ENCODE measurements at places on chromosomes 7 and 10. TPM values are rescaled to one million over a fixed set of nuclear protein-coding genes. Genes with fewer than 3 reads are reported as not detected.

DNA sequence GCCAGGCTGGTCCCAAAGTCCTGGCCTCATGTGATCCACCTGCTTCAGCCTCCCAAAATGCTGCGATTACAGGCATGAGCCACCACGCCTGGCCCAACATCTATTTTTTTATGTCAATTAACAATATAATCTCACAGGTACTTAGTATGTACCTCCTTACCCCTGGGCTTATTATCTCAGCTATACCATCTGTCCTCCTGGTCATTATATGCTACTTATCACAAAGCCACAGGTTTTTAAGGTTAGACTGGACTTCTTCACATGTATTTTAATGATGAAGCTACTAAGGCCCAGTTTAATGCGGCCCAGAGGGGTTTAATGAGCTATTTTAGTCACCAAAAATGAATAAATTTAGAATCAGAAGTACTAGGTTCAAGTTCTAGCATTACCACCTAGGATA is 3.4 kb downstream of the NSUN6 start:
- DNase-seq, result no peak

- DNase-seq, result no peak
These were observed 68.6 kb upstream of the CACUL1 start for GRCh38 chr10:118823256-118823907.

DNA sequence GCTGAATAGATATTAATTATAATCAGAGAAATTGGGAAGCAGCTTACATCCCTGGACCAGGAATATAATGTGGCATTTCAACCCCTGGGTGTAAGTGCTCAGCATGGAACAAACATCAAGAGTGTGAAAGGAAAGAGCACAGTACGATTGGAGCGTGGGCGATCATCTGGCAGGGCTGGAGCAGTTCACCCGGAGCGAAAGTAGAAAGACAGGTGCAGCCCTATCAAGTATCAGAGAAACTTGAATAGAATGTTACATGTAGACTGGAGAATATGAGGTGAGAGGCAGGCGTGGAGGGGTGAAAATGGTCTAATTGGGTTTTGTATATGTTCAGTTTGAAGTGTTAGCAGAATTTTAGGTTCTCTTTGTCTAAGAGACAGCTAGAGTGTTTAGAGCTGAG is 303.0 kb downstream of the MDFIC start:
- DNase-seq, result no peak

- DNase-seq, result no peak
These were observed 10.6 kb upstream of the TSPAN14 start for GRCh38 chr10:80443531-80443974.

DNA sequence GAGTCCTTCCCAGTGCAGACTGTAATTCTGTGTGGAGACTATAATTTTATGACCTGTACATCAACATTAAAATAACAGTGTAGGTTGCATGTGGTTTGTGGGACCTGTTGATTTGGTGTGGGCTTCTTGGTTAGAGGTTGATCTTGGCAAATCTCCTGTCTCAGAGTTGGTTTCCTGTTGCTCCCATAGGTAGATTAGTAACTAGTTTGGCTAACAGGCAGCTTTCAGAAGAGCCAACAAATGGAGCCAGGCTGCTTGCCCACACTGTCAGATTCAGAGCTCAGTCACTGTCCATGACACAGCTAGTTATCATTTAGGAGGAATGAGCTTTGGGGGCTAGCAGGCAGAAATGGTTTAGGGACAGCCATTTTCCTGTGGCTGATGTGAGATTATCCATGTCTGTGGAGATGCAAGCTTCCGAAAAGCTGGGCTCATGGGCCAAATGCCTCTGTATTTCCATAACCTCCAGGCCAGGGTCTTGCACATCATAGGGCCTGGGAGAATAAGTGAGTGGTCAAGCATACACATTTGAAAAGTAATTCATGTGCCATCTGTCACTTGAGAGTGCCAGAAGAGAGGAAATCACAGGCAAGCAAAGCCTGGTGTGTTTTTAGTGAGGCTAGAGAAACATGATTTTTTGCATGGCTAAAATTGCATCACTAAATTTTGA is 33.4 kb downstream of the CCM2 start:
- DNase-seq, result no peak

DNA sequence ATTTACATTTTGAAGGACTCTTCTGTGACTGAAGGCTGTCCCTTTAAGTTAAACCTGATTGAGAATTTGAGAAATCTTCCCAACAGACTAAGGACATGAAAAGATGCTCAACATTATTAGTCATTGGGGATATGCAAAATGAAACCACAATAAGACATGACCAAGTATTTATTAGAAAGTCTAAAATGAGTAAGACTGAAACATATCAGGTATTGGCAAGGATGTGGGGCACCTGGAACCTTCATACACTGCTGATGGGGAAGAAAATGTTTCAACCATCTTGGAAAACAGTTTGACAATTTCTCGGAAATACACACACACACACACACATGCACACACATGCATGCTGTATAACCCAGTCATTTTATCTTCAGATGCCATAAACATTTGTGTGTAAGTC is 132.1 kb upstream of the CDK6 start:
- no peak for DNase-seq

DNA sequence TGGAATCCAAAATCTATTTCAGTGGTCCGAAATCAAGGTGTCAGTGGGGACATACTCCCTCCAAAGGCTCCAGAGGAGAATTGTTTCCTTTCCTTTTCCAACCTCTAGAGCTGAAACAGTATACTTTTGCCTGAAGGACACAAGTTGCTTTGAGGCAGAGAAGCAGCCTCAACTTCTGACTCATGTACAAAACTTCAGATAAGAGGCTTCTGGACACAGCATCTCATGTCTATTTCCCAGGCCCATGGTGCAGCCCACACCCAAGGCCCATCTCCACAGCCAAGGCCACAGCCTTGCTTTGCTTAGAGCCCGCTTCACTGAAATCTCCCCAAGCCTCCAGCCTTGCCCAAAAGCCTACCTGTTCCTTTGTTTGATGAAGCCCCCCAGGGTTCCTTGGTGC is 68.9 kb downstream of the ZNF467 start:
- DNase-seq, result no peak

DNA sequence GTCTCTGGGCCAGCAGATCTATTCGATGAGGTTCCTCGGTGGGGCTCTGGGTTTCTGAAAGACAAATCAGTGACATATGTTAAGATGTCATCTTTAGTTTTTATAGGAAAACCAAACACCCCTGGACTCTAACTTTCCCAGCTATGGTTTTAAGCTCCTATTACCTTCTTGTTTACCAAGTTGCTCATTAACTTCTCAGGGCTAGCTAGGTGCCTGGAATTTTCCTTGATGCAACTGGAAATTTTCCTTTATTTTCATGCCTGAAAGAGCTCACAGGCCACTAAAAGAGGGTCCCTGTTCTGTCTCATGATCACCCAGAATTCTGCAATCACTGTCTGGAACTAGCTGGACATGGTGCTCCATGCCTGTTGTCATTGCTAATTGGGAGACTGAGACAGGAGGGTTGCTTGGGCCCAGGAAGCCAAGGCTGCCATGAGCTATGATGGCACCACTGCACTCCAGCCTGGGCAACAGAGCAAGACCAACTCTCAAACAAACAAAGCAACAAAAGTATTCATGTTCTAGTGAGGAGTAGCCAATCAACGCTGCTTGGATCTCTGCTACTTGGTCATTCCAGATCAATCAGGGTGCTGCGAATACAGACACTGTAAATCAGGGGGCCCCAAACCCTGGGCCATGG is 1173.5 kb upstream of the AUTS2 start:
- DNase-seq, result no peak

DNA sequence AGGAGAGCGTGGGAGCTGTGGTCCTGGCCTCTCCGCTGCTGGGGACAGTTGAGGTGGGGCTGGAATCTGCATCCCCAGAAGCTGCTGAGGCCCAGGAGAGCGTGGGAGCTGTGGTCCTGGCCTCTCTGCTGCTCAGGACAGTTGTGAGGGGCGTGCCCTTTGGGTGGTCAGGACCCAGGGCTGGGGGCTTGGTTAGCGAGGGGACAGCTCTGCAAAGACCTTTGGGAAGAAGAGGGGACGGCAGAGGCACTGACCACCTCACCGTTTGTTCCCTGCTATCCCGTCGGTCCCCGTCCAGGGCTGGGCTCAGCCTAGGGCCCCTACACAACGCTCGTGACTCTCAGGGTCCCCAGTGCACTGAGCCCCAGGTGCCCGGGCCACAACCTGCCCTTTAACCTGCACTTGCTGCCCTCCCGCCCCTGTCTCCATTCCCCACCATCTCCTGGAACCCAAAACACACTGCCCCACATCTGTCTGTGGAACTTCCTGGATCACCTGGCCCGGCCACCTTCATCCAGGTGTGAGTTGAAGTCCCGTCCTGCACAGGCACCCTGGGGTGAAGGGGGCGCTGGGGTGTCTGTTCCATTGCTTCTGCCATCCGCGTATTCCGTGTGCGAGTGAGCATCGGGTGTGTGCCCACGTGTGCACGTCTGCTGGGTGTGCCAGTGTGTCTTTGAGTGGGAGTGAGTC is 14.1 kb downstream of the FOXL3 start:
- DNase-seq, result no peak

DNA sequence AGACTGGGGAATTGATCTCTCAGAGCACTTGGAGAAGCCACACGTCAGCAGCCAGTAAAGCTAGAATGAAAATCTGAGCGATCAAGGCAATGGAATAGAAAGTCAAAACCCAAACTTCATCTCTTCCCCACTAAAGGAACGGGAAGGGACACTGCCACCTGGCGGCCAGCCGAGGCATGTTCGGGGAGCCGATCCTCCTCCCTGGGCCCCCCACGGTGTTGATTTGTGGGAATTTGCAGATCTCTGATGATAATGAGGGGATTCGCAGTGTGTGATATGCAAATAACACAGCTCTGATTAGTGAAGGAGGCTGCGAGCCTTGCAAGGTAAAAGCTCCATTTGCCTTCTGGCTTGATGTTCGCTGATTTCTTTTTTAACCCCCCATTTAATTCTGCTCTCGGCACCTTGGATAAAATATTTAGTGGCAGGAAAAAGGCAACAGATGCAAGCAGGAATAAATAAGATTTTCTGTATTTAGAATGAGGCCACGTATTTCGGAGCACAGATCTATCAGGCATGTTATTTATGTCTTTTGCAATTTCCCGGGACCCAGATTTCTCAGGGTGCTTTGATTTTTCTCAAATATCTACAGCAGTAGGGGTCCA is 258.6 kb downstream of the PAXIP1 start:
- DNase-seq, result no peak

DNA sequence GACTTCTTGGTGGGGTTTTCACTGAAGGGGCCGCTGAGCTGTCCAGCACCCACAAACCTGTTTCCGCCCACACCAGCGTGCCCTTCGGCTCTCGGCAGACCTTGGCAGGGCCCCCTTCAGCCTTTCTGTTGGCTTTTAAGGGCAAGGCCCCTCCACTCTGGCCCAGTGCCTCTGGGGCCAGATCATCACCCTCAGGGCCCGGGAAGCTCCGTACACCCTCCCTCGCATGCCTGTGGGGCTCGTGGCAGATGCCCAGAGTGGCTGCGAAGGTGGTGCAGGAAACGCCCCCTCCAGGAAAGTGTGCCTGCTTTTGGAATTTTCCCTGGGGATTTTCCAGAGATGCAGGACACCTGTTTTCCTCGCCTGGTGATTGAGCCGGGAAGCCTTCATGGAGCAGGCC is 7.0 kb downstream of the LHPP start:
- no peak for DNase-seq

DNA sequence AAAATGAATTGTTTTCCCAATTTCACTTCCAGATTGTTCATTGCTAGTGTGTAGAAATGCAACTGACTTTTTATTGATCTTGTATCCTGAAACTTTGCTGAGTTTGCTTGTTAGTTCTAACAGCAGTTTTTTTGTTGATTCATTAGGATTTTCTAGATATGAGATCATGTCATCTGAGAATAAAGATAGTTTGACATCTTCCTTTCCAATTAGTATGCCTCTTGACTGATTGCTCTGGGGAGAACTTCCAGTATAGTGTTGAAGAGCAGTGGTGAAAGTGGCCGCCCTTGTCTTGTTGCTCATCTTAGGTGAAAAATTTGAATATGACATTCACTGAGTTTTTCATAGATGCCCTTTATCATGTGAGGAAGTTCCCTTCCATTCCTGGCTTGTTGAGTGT is 11.9 kb upstream of the SUN1 start:
- DNase-seq, result no peak

TEX47 gene
- total RNA-seq, result not detected

CAPZA2 gene
- 91.6 TPM for total RNA-seq

GALNT11 gene
- total RNA-seq, result 43.7 TPM

JAKMIP3 gene
- total RNA-seq, result 0.39 TPM

DENND2A gene
- total RNA-seq, result 24.9 TPM

CYP2C18 gene
- 3.0 TPM for total RNA-seq
